ENCODE measurements at places on chromosomes 12 and 14. TPM values are rescaled to one million over a fixed set of nuclear protein-coding genes. Genes with fewer than 3 reads are reported as not detected.

- H3K36me3 ChIP-seq, result no peaks in the 10 kb centered on the region
- H3K4me3 ChIP-seq, result no peak overlapping the region
- no peak for DNase-seq
- H3K4me1 ChIP-seq, result no peaks in the 10 kb centered on the region
- no peaks in the 10 kb centered on the region for H3K27me3 ChIP-seq
- H3K27ac ChIP-seq, result no peak overlapping the region
Observed at GRCh38 chr12:2302711-2303580, 250.2 kb downstream of the CACNA1C start.

Gene NANOG
- 0.09 TPM for total RNA-seq

Gene FAIM2
- 2.1 TPM for total RNA-seq

DNA sequence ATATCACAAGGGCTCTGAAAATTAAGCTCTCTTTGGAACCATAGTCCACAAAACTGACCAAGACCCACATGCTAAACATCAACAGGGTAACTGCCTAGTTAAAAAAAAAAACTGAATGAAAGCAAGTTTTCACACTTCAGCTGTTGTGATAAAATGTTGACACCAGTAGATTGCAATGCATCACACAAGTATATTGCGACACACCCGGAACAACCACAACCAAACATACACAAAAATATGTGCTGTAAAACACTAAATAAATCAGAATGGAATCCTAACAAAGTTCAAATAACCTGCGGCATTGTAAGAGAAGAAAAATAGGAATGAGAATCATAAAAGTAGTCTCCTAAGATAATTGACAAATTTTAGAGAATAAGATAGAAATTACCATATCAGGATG is 710.3 kb downstream of the AACS start:
- DNase-seq, result no peak
- H3K27ac ChIP-seq, result no peak overlapping the region
- H3K4me3 ChIP-seq, result no peak overlapping the region
- H3K4me1 ChIP-seq, result no peaks in the 10 kb centered on the region
- H3K27me3 ChIP-seq, result no peaks in the 10 kb centered on the region

Gene PPP1R1A
- total RNA-seq, result 1.9 TPM

DNA sequence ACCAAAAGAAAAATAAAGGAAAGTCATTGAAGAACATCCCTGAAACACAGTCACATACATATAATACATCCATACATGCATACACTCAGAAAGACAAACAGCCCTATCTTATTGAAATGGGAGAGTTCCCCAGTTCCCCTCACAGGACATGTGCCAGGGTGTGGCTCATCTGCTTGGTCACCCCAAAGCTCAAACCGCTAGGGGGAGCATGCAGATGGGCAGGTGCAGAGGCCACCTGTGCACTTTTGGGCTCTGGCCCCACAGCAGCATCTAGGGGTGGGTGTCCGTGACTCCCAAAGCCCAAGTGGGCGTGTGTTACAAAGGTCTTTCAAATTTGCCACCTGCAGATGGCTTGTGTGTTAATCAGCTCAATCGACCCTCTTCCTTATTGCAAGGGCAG is 75.2 kb downstream of the CMAS start:
- no peaks in the 10 kb centered on the region for H3K36me3 ChIP-seq
- H3K4me1 ChIP-seq, result no peaks in the 10 kb centered on the region
- H3K27me3 ChIP-seq, result no peaks in the 10 kb centered on the region
- H3K4me3 ChIP-seq, result no peak overlapping the region
- H3K27ac ChIP-seq, result no peak overlapping the region
- DNase-seq, result no peak

Gene MDM1
- 9.5 TPM for total RNA-seq

GRCh38 chr14:102733326-102733725 is 43.9 kb upstream of the TRAF3 start:
- no peak overlapping the region for H3K4me3 ChIP-seq
- no peak overlapping the region for H3K27ac ChIP-seq
- H3K4me1 ChIP-seq, result no peaks in the 10 kb centered on the region
- H3K27me3 ChIP-seq, result no peaks in the 10 kb centered on the region

GRCh38 chr14:71591929-71592328 is 340.3 kb upstream of the RGS6 start:
- no peaks in the 10 kb centered on the region for H3K36me3 ChIP-seq
- H3K27me3 ChIP-seq, result no peaks in the 10 kb centered on the region
- H3K4me1 ChIP-seq, result peaks cover 9% of the 10 kb centered on the region
- H3K27ac ChIP-seq, result no peak overlapping the region

GRCh38 chr14:70045844-70046535 is 142.8 kb downstream of the SLC8A3 start:
- H3K36me3 ChIP-seq, result no peaks in the 10 kb centered on the region
- DNase-seq, result peak; percentile 83
- H3K4me3 ChIP-seq, result no peak overlapping the region
- H3K27ac ChIP-seq, result no peak overlapping the region
- no peaks in the 10 kb centered on the region for H3K4me1 ChIP-seq
- H3K27me3 ChIP-seq, result no peaks in the 10 kb centered on the region

GRCh38 chr12:7758766-7759140 is 6.3 kb upstream of the NANOGNB start:
- no peaks in the 10 kb centered on the region for H3K4me1 ChIP-seq
- DNase-seq, result no peak
- no peak overlapping the region for H3K4me3 ChIP-seq
- no peak overlapping the region for H3K27ac ChIP-seq
- no peaks in the 10 kb centered on the region for H3K36me3 ChIP-seq

- H3K4me1 ChIP-seq, result peaks cover 9% of the 10 kb centered on the region
- H3K4me3 ChIP-seq, result no peak overlapping the region
- no peak overlapping the region for H3K27ac ChIP-seq
- H3K27me3 ChIP-seq, result no peaks in the 10 kb centered on the region
- no peak for DNase-seq
Observed at GRCh38 chr12:52872644-52873389, 24.0 kb upstream of the KRT78 start.

Gene P2RX4
- 27.5 TPM for total RNA-seq

Gene SYNDIG1L
- total RNA-seq, result 0.26 TPM

DNA sequence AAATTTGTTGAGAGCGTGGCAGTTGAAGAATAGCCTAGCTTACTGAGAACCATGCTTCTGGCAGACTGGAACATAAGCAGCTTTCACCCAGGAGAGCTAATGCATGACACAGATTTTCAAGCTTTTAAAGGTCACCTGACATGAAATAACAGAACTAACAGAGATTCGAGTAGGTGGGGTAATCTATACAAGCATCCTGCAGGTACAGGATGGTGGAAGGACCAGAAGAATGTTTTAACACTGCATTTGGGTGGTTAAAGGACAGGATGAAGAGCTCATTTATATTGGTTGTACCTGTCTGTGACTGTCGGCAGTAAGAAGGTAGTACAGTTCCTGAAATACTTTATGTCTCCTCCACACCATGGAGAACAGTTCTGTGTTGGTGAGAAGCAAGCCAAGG is 8.9 kb downstream of the PELI2 start:
- H3K27me3 ChIP-seq, result no peaks in the 10 kb centered on the region
- DNase-seq, result no peak
- no peaks in the 10 kb centered on the region for H3K36me3 ChIP-seq
- peak overlapping the region; percentile 81 for H3K27ac ChIP-seq
- peaks cover 57% of the 10 kb centered on the region for H3K4me1 ChIP-seq

Gene CNTN1
- 10.1 TPM for total RNA-seq

DNA sequence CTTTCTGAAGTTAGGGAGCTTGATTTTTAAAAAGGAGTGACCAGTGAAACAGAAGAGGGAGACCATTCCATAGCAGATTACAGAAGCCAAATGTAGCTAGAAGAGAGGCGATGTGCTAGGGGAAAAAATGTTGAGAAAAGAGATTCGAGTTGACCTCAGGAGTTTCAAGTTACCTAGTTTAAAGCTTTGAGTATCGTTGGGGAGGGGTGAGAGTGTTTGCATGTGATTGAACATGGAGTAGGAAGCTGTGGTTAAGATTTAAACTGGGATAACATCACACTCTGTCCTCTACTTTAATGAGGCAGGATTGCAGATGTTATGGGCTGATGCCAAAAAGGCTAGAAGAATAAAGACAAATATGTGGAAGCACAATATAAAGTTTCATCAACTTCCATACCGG is 3.7 kb downstream of the LETMD1 start:
- H3K27ac ChIP-seq, result no peak overlapping the region
- no peak for DNase-seq
- peaks cover 14% of the 10 kb centered on the region for H3K36me3 ChIP-seq
- H3K4me3 ChIP-seq, result no peak overlapping the region
- H3K4me1 ChIP-seq, result peaks cover 12% of the 10 kb centered on the region

Gene KLRC3
- total RNA-seq, result not detected

Gene MYRFL
- 0.12 TPM for total RNA-seq

DNA sequence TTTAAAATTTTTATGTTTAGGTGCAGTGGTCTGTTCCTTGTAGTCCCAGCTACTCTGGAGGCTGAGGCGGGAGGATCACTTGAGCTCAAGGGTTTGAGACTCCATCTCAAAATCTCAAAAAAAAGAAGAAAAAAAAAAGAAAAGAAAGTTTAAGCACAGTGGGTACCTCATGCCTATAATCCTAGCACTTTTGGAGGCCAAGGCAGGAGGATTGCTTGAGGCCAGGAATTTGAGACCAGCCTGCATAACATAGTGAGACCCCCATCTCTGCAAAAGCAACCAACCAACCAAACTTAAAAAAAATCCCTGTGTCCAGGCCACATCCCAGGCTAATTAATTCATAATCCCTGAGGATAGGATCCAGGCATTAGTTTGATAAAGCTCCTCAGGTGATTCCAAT is 3.4 kb upstream of the SALL2 start:
- no peaks in the 10 kb centered on the region for H3K4me1 ChIP-seq
- H3K4me3 ChIP-seq, result no peak overlapping the region
- H3K27ac ChIP-seq, result no peak overlapping the region
- DNase-seq, result no peak

- DNase-seq, result no peak
- H3K27ac ChIP-seq, result no peak overlapping the region
- H3K36me3 ChIP-seq, result no peaks in the 10 kb centered on the region
- H3K4me3 ChIP-seq, result no peak overlapping the region
- no peaks in the 10 kb centered on the region for H3K27me3 ChIP-seq
Observed at GRCh38 chr12:74915718-74916117, 293.9 kb downstream of the KCNC2 start.

- no peak overlapping the region for H3K27ac ChIP-seq
- no peaks in the 10 kb centered on the region for H3K36me3 ChIP-seq
- H3K4me1 ChIP-seq, result peaks cover 3% of the 10 kb centered on the region
- H3K4me3 ChIP-seq, result no peak overlapping the region
- H3K27me3 ChIP-seq, result no peaks in the 10 kb centered on the region
Observed at GRCh38 chr12:76183459-76184186, 99.1 kb upstream of the NAP1L1 start.

Gene FAM186B
- 1.1 TPM for total RNA-seq

DNA sequence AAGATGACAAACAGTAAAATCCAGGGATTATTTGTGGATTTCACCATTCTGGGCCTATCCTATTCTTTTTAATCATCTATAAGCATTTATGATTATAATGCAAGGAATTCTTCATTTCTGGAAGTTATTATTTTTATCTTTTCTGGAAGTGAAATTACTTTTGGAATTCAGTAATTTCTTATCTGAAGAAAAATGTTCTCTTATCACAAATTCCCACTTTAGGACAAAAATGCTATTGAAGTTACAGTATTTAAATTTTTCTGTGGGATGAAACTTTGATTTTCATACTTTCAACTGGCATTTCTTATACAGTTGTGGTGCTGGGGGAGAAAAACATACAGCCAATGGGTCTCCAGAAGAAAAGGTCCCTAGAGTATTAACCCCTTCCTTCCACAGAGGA is 96.0 kb downstream of the CAND1 start:
- no peak overlapping the region for H3K4me3 ChIP-seq
- no peaks in the 10 kb centered on the region for H3K27me3 ChIP-seq
- no peaks in the 10 kb centered on the region for H3K36me3 ChIP-seq
- no peak overlapping the region for H3K27ac ChIP-seq
- H3K4me1 ChIP-seq, result no peaks in the 10 kb centered on the region
- no peak for DNase-seq

Gene KLRC2
- total RNA-seq, result not detected

DNA sequence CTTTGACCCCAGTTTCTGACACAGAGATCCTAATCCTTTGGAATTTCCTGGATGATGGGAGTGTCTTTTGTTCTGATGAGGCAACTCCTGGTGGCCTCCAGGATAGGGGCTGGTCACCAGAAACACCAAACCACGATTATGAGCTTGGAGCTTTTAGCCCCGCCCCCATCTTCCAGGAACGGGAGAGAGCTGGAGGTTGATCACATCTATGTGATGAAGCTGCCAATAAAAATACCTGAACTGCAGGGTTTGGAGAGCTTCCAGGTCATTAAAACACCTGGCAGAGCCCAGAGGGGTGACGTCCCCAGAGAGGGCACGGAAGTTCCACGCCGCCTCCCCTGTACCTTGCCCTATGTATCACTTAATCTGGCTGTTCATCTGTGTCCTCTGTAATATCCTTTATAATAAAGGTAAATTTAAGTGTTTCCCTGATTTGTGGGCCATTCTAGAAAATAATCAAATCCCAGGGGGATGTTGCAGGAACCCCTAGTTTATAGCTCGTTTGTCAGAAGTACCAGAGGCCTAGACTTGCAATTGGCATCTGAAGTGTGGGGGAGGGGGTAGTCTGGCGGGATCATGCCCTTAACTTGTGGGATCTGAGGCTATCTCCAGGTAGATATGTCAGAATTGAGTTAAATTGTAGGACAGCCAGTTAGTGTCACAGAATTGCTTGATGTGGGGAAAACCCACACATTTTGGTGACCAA is 21.2 kb downstream of the APPL2 start:
- no peaks in the 10 kb centered on the region for H3K27me3 ChIP-seq
- H3K4me1 ChIP-seq, result peaks cover 15% of the 10 kb centered on the region
- no peak overlapping the region for H3K4me3 ChIP-seq
- peak overlapping the region; percentile 44 for H3K27ac ChIP-seq
- no peak for DNase-seq
- peaks cover 24% of the 10 kb centered on the region for H3K36me3 ChIP-seq

Gene OVCH1
- not detected for total RNA-seq

DNA sequence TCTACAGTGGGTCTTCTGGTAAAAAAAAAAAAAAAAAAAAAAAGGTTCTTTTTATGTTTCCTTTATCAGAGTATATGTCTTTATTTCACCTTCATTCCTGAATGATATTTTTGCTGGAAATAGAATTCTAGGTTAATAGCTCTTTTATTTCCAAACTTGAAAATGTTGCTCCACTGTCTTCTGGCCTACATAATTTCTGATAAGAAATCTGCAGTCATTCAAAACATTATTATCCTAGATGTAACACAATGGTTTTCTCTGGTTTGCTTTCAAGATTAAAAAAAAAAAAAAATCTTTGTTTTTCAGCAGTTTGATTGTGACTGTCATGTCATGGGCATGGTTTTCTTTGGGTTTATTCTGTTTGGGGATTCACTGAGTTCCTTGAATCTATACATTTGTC is 19.5 kb downstream of the DCP1B start:
- H3K27ac ChIP-seq, result no peak overlapping the region
- H3K4me3 ChIP-seq, result no peak overlapping the region
- no peaks in the 10 kb centered on the region for H3K27me3 ChIP-seq
- no peaks in the 10 kb centered on the region for H3K4me1 ChIP-seq
- no peaks in the 10 kb centered on the region for H3K36me3 ChIP-seq
- no peak for DNase-seq

Gene CIT
- total RNA-seq, result 0.69 TPM
